Activated CD4-positive, alpha-beta T cell treated with anti-CD3 and anti-CD28 coated beads, Interleukin-2, Interleukin-6, amounts not matched to agents 100 ng/mL and 50 ng/mL, durations not matched to agents 16 hours and 8 hours (primary cell): ENCODE measurements at places on chromosomes 2 and 18.
A peak's percentile ranks its signal among the peaks of the same experiment; 100 is the strongest.

- no peak for DNase-seq
These were observed 329.6 kb downstream of the OSR1 start for GRCh38 chr2:19028587-19029375.

DNA sequence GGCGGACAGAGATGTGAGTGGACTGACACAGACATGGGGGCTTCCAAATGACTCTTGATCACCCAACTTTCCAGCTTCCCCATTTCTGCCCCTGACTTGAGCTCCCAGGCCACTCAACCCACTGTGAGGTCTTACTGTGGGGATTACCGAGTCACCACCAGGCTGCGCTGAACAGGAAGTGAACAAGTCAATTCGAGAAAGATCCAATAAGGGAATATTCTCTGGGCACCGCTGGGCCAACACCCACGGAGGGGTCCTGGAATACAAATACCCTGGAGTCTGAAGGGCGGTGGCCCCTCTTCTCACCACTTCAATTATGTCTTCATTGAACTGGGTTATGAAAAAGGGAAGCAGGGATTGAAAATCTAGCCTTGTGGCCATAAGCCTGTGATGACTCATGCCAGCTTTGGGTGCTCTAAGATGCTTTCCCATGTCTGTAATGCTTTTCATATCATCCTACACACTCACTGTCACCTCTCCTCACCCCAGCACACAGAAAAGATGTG is 37.7 kb downstream of the BCL11A start:
- DNase-seq, result no peak

DNA sequence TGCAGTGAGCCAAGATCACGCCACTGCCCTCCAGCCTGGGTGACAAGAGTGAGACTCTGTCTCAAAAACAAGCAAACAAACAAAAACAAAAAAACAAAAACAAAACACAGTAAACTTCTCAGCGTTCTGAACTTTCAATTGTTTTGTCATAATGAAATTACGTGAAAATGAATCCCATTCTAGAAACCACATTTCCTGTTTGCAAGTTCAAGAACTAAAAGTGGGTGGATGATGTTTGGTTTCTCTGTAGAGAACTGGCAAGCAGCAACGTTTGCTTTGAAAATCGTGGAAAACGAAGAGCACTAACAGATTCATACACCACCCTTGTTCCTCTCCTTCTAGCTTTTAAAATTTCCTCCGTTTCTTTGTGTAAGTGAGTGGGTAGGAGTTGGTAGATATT is 226.1 kb upstream of the LYPD1 start:
- peak; percentile 9 for DNase-seq

DNA sequence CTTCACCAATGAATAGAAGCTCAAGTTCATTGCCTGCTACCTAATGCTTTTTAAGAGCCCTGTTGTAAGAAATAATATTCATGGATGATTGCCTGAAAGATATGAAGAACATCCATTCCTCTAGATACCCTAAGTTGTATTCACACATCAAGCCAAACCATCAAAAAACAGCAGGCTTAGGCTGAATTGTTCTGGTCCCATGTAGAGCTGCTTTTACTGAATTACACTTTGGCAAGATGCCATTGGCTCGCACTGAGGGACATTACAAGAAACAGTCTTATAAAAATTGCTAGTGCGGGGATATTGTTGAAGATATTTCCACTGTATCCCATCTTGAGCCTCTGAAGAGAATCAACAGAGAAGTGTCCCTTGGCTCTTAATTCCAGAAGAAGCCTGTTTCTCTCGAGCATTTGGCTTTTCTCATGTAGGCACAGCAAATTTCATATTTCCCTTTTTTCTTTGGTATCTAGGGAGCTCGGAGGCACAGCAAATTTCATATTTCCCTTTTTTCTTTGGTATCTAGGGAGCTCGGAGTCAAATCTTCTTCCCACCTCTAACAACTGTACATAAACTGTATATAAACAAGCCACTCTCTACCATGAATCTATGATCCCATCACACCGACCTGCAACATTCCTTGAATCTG is 107.5 kb downstream of the COLEC12 start:
- DNase-seq, result no peak

DNA sequence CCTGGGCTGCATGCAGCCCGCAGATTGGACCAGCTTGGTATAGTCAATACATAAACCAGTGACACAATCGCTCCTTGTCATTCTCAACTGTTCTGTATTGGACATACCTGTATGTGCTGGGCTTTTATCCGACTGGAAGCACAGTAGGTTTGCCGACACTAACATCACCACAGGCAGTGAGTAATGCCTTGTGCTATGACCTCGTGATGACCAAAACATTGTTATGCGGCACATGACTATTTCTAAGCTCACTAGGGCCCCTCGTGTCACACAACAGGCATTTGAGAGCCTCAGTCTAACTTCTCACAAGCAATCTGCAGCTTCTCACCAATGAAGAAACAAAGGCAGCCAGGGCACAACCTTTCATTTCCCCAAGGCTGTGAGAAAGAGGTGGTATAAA is 320.8 kb downstream of the AFF3 start:
- DNase-seq, result no peak

GRCh38 chr2:13056259-13056843 is 339.6 kb downstream of the TRIB2 start:
- no peak for DNase-seq

DNA sequence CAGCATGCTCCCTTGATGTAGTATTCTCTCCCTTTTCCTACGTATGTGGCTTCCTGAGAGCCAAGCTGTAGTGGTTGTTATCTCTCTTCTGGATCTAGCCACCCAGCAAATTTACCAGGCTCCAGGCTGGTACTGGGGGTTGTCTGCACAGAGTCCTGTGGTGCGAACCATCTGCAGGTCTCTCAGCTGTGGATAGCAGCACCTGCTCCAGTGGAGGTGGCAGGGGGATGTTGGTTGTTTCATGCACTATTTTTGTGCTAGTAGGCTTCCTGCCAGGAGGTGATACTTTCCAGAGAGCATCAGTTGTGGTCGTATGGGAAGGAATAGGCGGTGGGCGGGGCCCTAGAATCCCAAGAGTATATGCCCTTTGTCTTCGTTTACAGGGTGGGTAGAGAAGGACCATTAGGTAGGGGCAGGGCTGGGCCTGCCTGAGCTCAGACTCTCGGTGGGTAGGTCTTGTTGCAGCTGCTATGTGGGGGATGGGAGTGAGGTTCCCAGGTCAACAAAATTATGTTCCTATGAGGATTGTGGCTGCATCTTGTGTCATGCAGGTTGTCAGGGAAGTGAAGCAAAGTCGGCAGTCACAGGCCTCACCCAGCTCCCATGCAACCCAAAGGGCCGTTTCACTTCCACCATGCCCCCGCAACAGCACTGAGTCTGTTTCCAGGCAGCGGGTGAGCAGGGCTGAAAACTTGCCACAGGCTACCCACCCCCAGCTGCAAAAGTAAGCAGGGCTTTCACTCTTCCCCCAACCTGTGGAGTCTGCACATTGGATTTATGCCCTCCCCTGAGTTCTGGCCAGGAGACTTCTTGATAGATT is 1139.5 kb downstream of the BCL11A start:
- no peak for DNase-seq
